Neuronal stem cell (in vitro differentiated cells): ENCODE measurements at places on chromosomes 11 and 22.

DNA sequence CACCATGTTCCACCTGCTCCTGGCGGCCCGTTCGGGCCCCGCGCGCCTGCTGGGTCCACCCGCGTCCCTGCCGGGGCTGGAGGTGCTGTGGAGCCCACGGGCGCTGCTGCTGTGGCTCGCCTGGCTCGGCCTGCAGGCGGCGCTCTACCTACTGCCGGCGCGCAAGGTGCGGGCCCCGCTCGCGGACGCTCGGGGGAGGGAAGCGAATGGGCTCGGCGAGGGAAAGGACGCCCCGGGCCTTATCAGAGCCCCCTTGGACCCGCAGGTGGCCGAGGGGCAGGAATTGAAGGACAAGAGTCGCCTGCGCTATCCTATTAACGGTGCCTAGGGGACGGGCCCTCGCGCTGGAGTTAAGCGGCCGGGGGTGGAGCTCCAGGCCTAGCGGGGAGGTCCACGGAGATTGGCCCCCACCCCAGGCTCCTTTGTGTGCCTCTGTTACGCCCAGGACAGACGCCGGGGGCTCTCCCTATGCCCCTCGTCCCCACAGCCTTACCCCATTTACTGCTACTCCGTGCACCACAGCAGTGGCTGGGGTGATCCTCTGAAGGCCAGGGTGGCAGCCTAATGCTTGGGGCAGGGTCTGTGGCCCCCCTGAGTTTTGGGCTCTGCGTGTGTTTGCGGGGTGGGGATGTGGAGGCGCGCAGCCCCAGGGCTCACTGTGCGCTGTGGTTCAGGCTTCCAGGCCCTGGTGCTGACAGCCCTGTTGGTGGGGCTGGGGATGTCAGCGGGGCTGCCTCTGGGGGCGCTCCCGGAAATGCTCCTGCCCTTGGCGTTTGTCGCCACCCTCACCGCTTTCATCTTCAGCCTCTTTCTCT is 1.1 kb downstream of the TM7SF2 start:
- no peak for DNase-seq

DNA sequence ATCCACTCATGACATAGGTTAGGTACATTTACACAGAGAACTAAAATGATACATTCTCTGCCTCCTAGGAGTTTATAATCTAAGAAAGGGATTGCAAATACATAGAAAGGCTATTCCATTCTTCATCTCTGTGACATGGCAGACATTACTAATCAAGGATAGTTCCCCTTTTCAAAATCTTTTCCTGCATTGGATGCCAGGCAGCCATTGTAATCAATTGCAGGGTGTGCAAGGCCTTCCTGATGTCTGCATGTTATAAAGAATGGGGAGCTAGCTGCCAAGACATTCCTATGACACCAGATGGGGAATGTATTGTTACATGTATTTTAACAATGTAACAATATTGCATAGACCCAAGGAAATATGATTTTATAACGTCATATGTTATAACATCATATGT is 82.0 kb downstream of the KIRREL3 start:
- DNase-seq = no peak

DNA sequence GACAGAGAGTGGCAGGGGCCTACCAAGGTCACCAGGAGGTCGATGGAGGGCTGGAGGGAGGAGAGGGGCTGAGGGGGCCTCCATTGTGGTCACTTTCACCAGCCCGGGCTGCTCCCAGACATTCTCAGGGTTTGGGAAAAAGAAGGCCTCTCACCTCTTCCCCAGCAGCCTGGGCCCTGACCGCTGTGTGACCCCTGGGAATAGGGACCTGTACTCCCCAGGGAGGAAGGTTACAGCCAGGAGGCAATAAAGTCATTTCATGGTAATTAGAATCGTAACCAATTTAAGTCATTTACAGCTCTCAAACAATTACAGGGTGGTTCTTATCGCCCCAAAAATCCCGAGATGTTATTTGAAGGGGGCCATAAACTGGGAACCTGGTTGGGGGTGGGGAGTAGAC is 37.8 kb downstream of the ISX start:
- DNase-seq = no peak

GRCh38 chr22:29380032-29380781 is 8.2 kb downstream of the AP1B1 start:
- DNase-seq = no peak

DNA sequence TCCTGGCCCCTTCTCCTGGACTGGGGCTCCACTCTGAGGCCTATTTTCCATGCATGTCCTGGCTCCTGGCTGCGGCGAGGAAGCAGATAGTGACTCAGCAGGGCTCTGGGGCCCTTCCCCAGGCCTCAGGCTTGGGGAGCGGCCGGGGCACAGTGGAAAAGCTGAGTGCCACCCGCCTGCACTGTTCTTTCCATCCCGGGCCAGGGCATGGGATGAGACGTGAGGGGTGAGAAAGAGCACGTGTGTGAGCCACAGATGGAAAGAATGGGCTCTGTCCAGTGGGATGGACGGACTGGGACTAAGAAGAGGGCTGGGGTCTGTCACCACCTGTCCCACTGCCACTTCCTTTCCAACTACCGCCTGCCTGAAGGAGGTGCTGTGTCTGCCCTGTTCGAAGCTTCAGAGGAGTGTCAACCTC is 12.8 kb downstream of the SLC37A2 start:
- DNase-seq = no peak

GRCh38 chr22:27876684-27877083 is 42.4 kb downstream of the PITPNB start:
- DNase-seq = no peak

- no peak for DNase-seq
These were observed 52.9 kb upstream of the RTL6 start for GRCh38 chr22:44550711-44551491.

DNA sequence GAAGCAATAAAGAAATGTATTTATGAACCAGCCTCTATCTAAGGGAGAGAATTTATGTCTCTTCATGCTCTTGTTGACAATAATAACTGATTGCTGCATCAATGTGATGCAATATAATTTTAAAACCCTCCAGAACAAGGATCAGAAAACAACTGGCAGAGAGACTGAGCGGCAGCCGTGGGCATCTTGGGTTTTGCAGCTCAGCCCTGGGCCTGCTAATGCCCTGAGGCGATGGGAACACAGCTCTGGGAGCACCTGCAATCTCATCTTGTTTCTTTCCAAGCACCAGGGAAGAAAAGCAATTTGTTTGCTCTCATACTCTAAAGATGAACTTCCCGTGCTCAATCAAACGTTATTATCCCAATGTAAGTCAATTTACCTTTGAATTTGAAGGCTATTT is 245.7 kb downstream of the ST3GAL4 start:
- no peak for DNase-seq

GRCh38 chr11:123054301-123055065 is 7.5 kb downstream of the HSPA8 start:
- DNase-seq = peak; percentile 64

DNA sequence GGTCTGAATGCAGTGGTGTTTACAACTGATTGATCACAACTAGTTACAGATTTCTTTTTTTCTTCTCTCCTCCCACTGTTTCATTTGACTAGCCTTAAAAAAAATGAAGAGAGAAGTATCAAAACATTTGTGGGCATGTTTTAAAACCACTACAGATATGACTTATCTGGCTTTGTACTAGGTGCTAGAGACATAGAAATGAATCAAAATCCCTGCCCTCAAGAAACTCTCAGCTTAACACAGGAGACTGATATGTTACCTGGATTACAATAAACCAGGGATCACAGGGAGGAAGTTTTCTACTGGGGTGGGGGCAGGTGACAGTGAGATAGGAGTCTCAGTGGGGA is 25.2 kb upstream of the CTR9 start:
- no peak for DNase-seq

GRCh38 chr11:17015627-17016126 is 1.5 kb upstream of the PLEKHA7 start:
- no peak for DNase-seq

- DNase-seq = no peak
These were observed 24.1 kb upstream of the APLNR start for GRCh38 chr11:57260937-57261783.

DNA sequence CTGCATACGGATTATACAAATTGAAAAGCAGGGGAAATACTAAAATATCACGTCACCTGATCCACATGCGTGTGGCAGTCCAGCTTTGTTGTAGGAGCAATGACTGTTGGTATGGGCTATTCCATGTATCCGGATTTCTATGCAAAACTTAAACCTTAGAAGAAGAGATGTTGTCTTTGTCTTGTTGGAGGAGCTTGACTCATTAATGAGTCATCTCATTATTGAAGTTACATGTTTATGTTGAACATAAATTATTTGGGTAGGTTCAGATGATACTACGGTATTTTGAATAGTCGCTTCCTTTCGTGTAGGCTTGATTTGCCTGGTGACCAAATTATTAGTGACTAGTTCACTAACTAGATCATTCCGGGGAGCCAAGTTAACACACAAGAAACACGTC is 806 bp upstream of the SAAL1 start:
- DNase-seq = no peak

- peak; percentile 60 for DNase-seq
These were observed 143.2 kb downstream of the BBOX1 start for GRCh38 chr11:27183672-27184457.

GRCh38 chr11:94276943-94277342 is 27.4 kb upstream of the IZUMO1R start:
- no peak for DNase-seq

DNA sequence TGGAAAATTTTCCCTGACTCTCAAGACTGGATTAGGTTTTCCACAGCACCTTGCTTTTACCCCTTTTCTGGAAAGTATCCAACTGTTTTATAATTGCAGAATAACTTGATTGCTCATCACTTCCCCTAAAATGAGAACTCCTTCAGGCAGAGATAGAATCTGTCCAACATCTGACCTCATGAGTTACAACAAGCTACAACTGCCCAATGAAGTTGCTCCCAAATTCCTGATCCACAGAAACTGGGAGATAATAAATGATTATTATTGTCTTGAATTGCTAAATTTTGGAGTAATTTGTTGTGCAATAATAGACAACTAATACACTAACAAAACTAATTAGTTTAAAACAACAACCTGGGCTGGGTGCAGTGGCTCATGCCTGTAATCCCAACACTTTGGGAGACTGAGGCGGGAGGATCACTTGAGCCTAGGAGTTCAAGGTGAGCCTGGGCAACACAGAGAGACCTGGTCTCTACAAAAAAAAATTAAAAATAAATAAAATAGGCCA is 10.0 kb upstream of the CCDC83 start:
- DNase-seq = no peak
